ENCODE measurements at places on chromosomes 4 and X.

GRCh38 chr4:83810428-83810827 is 274.5 kb downstream of the GPAT3 start:
- DNase-seq = no peak

DNA sequence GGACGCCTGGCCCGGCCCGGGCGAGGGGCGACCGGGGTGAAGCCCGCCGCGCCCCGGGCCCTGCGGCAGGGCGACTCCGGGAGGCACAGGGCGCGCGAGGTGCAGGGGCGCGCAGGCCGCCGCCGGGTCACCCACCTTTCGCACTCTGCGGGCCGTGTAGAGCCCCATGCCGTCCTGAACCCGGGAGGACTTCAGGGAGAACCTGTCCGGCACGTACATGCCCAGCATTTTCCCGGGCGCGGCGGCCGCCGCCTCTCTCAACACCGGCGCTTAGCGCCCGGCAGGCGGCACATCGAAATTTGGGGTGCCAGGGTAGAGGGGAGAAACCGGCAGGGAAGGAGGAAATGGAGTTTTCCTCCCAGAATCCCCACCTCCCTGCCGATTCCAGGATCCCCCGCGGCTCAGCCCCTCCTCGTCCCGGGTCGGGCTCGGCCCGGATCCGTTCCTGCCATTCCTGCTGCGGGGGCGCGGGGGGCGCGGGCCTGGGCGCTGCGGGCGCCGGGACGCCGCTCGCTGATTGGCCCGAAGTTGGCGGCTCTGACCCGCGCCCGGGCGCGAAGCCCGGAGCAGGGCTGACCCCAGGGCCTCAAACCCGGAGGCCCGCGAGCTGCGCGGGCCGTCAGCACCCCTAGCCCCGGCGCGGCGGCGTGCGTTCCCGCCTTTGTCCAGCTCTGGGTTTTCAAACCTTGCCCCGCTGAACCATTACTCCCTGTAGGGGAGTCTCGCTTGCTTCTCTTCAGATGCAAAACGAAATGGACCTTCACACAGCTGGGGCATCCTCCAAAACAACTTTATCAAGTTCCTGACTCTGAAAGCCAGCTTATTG is at the start of gene PRDM5:
Gene PRDM5 (minus strand): TSS at position 346 of the 826 bp plus-strand sequence. CDS start 118 bp downstream, at position 228.
- no peak for DNase-seq

DNA sequence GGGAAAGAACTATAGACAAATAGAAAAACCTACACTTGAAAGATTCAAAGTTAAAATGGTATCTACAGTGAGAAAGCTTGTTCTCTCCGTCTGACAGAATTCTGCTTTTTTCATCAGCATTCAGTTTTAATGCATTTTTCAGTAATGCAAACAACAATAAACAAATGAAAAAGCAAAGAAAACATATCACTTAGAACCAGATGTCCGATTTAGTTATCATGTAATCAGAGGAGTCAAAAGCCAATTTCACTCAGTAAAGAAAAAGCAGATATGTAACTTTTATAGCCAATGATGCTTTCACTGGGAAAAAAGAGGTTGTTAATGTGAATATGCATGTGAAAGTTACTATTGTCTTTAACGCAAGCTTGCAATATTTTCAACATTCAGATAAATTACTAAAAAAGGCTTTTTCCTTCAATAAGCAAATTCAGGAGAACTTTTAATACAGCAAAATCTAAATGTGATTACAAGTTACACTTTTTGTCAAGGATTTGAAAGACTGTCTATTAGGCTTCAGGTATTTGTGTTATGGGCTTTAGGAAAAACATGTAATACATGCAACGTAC is 70.7 kb downstream of the TMEM47 start:
- no peak for DNase-seq

DNA sequence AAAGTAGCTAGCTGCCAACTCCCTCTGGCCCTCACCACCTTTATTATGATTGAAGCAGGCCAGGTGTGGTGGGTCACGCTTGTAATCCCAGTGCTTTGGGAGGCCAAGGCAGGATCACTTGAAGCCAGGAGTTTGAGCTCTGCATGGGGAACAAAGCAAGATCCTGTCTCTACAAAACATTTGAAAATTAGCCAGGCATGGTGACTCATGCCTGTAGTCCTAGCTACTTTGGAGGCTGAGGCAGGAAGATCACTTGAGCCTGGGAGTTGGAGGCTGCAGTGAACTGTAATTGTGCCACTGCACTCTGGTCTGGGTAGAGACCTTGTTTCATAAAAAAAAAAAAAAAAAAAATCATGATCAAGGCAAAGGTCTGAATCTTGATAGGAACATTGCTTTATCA is 467.0 kb upstream of the DIPK2B start:
- no peak for DNase-seq

DNA sequence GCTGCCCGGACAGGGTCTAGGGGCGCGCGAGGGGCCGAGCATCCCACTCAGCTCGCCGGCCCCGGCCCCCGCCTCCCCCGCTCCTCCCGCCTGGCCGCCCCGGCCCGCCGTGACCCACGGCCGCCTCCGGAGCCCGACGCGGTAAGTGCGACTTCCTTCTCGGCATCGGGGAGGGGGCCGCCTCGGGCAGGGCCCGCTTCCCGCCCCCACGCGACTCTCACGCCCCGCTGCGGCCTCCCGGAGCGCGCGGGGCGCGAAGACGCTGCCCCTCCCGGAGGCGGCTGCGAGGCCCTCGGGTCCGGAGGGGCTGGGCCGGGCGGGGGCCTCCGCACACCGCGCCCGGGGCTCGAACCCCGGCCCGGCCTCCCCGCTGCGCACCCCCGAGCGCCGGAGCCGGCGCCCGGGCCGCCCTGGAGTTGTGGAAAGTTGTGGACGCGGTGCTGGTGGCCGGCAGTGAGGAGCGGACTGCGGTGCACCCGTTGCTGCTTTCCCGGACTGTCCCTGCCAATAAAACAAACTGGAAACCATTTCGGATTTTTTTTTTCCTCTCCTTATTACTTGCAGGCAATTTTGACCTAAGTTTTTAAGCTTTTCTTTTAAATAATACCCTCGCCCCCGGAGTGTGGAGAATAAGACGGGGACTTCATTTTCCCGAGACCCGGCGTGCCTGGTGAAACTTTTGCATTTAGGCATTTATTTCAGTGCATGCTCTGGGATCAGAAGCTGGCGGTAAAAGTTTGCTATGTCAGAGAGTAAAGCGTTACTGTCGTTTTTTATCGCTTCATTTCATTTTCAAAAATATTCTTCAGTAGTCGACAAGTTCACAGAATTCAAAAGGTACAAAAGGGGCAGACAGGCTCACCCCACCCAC is 13.0 kb upstream of the TMEM156 start:
- DNase-seq = peak; percentile 27

DNA sequence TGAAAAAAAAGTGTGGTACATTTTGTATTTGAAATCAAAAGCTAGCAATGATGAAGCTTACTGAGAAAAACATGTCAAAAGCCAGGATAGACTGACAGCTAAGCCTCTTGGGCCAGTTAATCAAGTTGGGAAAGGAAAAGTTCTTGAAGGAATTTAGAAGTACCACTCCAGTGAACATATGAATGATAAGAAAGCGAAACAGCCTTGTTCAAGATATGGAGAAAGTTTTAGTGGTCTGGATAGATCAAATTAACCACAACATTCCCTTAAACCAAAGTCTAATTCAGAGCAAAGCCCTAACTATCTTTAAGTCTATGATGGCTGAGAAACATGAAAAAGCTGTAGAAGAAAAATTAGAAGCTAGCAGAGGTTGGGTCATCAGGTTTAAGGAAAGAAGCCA is 268.3 kb downstream of the PDHA2 start:
- DNase-seq = no peak

DNA sequence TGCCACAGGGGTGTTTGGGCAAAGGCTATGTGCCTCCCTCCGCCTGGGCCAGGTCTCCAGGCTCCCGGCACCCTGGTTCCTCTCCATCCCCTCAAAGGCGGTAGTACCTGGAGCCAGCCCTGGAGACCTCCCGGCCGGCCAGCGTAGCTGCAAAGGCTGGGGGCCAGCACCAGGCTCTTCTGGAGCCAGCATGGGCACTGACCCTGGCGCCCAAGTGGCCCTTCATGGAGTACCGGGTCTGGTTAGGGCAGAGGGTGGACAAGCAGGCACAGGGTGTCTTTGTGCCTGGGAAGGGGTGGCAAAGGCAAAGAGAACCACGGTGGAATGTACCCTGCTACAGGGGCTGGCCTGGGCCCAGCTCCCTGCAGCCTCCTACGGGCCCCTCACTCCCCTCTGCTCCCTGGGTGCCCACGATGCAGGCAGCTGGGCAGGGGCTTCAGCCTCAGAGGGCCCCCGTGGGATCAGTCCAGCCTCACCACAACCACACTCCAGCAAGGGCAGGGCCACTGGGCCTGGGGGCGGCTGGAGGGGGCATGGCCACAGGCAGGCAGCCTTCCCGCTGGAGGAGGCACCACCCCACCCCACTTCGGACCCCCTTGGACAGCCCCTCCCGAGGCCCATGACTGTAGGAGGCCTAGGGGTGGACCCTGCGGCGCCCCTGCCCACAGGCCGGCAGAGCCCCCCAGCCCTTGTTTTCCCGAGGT is 112.9 kb upstream of the NKX1-1 start:
- no peak for DNase-seq

DNA sequence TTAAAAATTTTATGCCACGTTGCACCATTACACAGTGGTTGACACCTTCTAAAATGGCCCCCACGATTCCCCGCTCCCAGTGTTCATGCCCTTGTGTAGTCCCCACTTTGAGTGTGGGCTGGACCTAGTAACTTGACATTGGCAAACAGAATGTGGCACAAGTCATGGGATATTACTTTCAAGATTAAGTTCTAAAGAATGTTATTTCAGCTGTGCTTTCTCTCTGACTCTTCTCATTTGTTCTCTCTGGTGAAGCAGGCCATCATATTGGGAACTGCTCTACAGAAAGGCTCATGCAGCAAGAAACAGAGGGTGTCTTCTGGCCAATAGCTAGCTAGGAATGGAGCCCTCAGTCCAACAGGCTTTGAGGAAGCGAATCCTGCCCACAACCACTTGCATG is 67.1 kb downstream of the ATXN3L start:
- DNase-seq = no peak

- DNase-seq = no peak
Measured at GRCh38 chr4:154660052-154660451, 47.6 kb upstream of the FGG start.

- DNase-seq = no peak
Measured at GRCh38 chrX:112051576-112051975, 31.0 kb downstream of the TRPC5 start.

GRCh38 chrX:45712067-45712466 is 511.4 kb upstream of the DIPK2B start:
- no peak for DNase-seq

DNA sequence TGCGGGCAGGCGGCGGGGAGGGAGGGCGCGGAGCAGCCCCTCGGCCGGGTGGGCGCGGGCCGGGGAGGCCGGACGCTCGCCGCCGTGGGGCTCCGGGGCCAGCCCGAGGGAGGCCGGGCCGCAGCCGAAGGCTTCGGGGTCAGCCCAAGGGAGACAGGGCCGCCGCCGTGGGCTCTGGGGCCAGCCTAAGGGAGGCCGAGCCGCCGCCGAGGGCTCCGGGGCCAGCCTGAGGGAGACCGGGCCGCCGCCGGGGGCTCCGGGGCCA is 251 bp downstream of the KIAA0232 start:
- no peak for DNase-seq

DNA sequence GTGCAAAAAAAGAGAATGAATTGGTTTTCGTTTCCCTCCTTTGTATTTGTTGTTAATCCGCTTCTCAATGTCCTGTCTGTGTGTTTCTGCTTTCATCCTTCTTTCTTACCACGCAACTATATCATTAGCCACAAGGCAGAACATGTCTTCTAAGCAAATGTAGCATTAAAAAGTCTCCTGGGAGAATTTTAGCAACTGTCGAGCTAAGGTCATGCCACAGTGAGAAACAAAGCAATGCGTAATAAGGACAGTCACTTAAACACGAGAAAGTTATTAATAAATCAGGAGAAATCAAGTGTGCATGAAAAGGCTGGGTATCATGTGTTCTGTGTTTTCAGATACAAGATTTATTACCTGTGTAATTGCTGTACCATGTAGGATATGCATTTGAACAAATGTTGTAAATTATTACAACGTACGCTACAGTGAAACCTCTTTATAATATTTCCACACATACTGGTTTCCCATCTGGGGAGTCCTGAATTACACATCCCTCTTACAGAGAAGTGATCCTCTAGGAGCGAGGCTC is 890.8 kb downstream of the TRIML1 start:
- no peak for DNase-seq

- no peak for DNase-seq
Measured at GRCh38 chr4:1784395-1784788, 8.7 kb upstream of the FGFR3 start.

DNA sequence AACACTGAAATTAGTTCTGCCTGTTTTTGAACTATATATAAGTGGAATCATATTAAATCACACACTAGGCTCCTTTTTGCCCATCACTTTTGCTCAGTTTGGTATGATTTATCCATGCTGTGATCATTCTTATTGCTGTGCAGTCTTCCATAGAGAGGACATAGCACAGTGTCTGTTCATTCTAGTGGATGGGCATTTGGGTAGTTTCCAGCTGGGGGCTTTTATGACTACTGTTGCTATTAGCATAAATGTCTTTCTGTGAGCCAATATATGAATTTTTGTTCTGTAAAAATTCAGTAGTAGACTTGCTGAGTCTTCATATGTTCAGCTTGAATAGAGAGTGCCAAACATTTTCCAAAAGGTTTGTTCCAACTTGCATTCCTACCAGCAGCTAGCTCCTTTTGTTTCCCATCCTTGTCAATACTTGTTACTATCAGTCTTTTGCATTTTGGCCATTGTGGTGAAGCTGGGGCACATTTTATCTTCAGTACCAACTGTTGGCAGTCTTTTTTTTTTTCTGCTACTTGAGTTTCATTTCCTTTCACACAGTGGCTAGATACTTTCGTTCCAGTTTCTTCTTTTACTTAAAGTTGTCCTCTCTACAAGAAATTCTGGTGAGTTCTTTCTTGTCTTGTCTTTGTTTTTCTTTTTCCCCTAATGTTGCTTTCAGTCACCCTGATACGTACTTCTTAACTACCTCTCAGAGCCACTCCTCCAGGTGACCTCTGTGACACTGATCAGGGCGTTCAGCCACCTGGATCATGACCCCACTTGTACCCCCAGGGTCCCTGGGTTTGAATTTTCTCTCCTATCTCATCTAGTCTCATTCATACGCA is 87.0 kb downstream of the ANXA3 start:
- DNase-seq = no peak

- DNase-seq = no peak
Measured at GRCh38 chr4:113584407-113585150, 177.0 kb downstream of the CAMK2D start.

DNA sequence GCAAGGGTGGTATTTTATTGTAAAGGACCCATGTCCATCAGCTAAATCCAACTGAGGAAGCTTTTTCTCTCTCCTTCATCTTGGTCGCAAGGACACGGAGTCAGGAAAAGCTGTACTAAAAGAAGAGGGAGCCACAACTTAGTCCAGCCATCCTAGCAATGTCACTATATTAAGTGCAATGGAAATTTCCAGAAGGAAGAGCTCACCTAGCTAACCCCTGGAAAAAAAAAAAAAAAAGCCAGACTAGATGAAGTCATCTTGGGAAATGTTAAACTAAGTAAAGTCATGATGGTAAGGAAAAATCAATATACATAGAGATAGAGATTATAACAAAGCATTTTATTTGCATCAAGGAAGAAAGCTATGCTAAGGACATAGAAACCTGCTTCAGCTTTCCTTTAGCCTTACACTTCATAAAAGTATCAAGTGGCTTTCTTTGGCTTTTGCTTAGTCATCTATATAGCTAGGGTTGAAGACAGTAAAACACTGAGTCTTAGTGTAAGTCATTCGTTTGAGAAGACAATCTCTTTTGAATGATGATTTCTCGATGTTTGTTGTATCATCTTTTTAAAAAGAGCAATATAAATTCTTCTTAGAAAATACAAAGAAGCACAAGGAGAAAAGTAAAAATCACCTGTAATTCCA is 18.6 kb upstream of the CA5B start:
- no peak for DNase-seq

GRCh38 chr4:11438647-11439046 is 10.0 kb upstream of the HS3ST1 start:
- no peak for DNase-seq
